Activated T-cell treated with anti-CD3 and anti-CD28 coated beads, Interleukin-2, amount 50 U/mL, for 24 hours (primary cell): ENCODE measurements at places on chromosomes 12 and 14.
A peak's percentile ranks its signal among the peaks of the same experiment; 100 is the strongest.

DNA sequence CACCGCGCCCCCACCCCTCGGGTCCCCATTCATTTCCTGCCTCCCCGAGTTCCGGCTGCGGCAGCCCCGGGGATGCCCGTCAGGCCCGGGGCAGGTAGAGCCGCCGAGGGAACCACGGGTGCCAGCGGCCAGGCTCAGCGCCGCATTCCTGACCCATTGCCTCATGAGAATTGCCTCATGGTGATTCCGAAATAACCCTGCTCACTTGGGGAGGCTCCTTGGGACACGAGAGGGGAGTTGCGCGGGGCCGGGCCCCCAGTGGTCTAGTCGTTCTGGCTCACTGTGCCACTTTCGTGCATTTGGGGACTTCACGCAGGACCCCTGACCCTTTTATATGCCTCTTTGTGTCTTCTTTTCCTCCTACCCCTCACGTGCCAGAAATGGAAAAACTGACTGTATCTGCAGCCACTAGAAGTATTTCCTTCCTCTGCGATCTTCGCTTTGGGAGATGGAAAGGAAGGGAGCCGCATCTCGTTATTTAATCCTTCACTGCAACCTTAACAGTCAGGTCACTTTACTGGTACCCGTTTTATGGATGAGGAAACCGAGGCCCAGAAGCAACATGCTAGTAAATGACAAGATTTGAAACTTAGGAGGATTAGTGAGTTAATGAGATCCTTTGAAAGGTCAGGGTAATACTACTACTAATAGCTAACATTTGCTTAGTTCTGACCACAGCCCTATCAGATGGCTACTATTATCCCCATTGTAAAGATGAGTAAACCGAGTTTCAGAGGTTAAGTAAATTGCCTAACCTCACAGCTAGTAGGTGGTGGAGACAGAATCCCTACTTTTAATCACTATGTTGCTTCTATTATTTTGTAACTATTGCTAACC, 768 bp downstream of the PTPN11 start:
- no peak for DNase-seq

- DNase-seq = peak; percentile 75
Observed at GRCh38 chr12:45216230-45216982, 511 bp downstream of the ANO6 start.

- no peak for DNase-seq
Observed at GRCh38 chr12:80716696-80717469, at the start of gene MYF5. MYF5 (plus strand) TSS chr12:80716912; CDS start chr12:80717064, 152 bp downstream.

DNA sequence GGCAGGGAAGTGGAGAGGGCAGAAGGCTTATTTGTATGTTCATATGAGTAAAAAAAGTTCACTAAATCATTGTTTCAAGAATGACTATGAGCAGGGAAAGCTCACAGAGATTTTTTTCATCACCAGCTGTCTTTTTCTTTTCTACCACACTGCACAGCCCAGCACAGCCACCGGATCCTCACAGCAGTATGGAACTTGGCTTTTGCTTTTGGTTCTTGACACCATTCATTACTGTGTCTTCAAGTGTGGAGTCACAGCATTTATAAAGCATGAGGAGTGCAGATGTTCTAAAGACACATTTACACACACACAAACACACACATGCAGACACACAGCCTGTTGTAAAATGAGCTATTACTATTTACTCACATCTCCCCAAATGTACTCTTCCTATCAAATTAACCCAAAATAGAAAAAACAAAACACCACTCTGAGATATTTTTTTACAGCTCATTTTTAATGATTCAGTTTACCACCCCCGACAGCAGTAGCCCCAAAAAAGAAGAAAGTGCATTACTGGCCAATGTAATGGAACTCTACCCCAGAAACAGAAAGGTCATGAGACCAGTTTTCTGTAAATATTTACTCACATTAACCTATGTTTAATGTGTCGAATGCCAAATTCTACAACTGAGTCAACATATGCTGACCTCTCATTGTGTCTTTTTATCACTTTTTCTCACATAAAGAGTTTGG, 60.5 kb downstream of the BTG1 start:
- DNase-seq = no peak

DNA sequence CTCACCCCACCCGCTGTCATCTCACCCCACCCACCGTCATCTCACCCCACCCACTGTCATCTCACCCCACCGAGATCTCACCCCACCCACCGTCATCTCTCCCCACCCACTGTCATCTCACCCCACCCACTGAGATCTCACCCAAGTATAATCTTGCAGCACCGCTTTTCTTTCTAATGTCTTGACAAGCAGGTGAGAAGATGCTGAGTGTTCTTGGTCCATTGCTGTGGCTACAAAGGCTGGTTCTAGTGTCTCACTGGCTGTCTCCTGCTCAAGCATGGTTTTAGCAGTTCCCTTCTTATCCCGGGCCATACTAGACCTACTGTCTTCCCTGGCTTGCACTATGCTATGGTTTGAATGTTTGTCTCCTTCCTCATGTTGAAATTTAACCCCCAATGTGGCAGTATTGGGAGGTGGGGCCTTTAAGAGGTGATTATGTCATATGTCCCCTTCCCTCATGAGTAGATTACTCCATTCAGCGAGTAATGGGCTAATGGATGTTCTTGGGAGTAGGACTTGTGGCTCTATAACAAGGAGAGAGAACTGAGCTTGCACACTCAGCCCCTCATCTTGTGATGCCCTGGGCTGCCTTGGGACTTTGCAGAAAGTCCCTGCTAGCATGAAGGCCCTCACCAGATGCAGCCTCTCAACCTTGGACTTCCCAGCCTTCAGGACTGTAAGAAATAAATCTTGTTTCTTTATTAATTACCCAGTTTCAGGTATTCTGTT, 47.7 kb upstream of the PPP2R5C start:
- DNase-seq = no peak

- no peak for DNase-seq
Observed at GRCh38 chr14:57085043-57085442, 183.7 kb downstream of the EXOC5 start.

GRCh38 chr12:88544991-88545980, 35.0 kb downstream of the KITLG start:
- DNase-seq = no peak

- no peak for DNase-seq
Observed at GRCh38 chr12:6639151-6639801, 3.5 kb upstream of the LPAR5 start.

DNA sequence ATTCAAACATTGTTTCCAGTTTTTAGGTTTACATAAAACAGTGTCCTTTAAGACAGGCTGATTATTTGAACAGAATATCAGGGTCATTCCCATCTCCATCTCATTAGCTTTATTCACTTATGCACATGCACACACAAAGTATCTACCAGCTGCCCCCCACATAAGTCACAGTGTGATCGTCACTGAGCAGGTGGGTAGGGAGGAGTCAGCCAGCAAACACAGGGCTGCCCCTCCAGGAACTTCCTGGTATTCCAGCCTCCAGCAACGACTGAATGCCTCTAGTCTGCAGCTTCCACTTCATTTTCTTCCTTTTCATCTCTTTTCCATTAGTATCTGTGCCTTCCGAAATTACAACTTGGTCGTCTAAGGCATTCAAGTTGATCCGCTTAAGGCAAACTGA, 48.8 kb upstream of the FOXN3 start:
- no peak for DNase-seq

DNA sequence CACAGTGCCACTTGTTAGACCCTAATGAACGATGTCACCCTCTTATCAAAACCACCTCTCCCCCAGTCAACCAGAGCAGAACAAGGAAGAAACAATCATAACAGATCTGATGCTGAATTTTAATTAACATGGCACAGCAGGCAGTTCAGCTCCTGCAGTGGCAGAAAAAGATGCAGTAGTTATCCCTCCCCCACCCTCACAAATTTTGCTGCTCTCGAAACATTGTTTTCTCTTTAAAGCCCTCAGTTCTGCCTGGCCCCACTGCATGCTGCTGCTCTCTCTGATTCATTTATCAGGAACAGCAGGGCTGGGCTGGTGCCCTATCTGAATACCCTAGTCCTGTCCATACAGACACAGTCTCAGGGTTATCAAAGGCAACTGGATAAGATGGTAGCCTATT, 12.2 kb downstream of the CCDC175 start:
- no peak for DNase-seq

- DNase-seq = no peak
Observed at GRCh38 chr14:106218174-106218573, 691.8 kb downstream of the TMEM121 start.

DNA sequence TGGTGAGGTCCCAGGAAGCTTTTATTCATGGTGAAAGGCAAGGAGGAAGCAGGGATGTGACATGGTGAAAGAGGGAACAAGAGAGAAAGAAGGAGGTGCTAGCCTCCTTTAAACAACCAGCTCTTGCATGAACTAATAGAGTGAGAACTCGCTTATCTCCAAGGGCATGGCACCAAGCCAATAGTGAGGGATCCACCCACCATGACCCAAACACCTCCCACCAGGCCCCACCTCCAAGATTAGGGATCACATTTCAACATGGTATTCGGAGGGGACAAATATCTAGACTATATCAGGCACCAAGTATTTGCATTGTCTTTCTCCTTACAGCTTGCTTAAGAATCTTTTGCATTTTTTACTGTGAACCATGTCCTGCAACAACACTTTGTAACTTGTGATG, 91.9 kb upstream of the DHRS4 start:
- no peak for DNase-seq

DNA sequence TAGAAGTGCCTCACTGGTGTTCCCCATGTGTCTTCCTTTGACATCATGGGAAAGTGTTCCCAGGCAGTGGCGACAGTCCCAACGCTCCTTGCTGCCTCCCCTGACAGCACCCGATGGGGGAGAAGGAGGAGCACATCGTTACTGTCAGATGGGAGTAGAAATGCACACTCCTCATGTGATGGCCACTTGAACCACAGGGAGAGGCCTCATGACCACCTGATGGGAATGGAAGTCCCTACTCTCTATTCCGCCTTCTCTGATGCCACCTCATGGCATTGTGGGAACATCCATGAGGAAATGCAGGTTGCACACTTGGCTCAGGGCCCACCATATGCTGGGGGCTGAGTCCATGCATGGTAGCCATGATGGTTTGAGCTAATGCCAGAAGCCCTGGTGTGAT, 14.3 kb upstream of the CORO1C start:
- no peak for DNase-seq

- no peak for DNase-seq
Observed at GRCh38 chr14:76908834-76909233, 82.6 kb downstream of the LRRC74A start.

GRCh38 chr12:28104903-28105864, 85.1 kb upstream of the CCDC91 start:
- DNase-seq = no peak

DNA sequence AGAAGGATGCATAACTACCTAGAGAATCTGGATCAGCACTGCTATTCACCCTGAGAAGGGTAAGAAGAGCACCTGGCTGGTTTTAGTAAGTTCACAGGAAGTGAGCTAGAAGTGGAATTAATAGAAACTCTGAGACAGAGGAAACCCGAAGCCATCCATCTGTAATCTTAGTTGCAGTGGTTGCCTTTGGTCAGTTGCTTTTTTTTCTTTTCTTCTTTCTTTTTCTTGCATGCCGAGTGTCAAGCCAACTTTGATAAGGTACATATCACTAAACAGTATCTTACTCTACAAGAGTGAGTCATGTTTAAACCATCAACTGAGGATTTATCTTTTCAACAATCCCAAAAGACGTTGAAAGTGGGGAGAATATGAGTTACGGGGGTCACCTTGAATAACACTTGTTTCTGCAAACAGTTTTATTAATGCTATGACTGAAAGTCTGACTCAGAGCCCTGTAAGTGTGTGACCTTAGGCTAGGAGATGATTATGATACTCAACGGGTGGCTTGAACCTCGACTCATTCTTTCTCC, 26.7 kb downstream of the C12orf75 start:
- no peak for DNase-seq

GRCh38 chr12:79515530-79515935, 175.2 kb downstream of the PAWR start:
- DNase-seq = no peak

DNA sequence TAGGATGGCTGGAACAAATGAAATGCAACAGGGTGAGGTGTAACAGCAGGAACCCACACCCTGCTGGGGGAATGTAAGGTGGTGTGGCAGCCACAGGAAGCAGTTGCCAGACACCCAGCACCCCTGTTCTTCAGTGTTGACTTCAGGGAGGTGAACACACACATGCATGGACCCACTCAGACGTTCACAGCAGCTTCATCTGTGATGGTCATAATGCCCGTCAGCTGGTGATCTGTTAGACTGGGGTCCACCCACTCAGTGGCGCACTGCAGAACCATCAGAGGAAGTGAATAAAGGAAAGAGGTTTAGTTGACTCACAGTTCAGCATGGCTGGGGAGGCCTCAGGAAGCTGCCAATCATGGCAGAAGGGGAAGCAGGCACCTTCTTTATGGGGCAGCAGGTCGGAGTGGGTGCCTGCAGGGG, 22.7 kb upstream of the TEX22 start:
- peak; percentile 59 for DNase-seq

DNA sequence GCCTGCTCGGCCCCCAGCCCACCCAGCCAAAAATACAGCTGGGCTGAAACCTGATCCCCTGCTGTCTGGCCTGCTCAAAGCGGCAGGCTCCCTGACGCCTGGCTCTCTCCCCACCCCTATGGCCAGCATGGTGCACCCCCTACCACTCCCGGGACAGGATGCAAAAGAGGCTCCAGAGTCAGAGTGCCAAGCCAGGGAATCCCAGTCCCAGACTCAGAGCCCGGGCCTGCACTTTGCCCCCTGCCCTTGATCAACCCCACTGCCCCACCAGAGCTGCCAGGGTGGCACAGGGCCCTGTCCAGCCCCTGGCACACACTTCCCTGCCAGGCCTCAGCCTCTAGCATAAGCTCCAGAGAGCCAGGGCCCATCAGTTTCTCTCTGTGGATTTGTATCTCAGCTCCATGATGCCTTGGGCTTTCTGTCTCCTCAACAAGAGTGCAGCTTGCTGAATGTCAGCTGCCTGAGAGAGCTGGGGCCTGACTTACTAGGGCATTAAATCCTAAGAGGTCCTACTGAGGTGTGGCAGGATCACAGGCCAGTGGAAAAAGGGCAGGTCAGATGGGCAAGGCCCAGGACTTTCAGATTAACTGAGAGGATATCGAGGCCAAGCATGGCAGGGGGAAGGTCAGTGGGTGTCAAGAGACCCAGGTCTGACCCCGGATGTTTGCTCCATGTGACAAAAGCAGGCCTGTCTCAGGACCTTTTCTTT, 13.9 kb downstream of the ACVRL1 start:
- DNase-seq = no peak

DNA sequence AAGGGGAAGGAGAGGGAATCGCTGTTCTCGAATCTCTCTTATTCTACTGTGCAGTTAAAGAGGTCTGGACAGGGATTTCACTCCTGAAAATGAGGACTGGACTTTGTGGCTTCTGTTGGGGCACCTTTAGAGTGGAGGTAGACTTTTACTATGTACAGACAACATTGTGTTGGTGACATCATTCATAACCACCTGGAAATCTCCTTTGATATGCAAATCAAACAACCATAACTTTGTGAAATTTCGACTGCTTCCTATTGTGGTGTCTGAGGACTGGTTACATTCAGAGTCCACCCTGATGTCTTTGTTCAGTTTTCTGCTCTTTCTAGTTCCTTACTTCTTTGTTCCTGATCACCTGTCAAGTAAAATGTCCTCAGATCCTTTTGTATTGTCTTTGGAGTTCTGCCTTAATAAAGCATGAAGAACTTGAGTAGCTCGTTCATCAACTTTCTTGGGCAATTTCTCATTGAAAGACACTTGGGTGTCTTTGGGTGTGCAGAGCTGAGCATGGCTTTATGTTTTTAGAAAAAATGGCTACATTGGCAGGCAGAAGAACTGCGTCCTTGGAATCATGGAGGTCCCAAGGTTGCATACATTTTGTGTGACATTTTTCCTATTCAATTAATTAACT, 29.8 kb downstream of the LRRK2 start:
- DNase-seq = no peak

GRCh38 chr12:20055856-20056255, 312.5 kb upstream of the PDE3A start:
- no peak for DNase-seq

- no peak for DNase-seq
Observed at GRCh38 chr12:91654087-91654486, 471.5 kb upstream of the DCN start.
